ENCODE measurements at places on chromosomes 16 and 17.

GRCh38 chr17:60145006-60145935, 4.5 kb upstream of the CA4 start:
- no peak for DNase-seq

DNA sequence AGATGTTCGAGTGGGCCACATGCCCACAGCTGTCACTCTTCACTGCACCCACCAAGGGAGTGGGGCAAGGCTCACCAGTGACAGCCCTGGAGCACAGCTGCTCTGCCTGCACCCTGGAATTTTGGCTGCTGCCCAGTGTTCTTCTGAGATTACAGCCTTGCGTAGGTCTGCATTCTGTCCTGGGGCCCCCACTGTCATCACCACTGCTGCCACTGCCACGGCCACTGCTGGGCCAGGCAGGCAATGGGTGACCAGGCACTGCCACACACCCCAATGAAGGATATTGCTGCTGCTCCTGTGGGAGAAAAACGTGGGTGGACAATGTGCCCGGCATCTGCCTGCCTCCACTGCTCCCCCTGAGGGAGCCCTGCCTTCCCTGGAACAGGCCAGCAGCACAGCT, 1717.0 kb downstream of the TP53TG3F start:
- no peak for DNase-seq

- DNase-seq = no peak
Measured at GRCh38 chr17:55728361-55728760, 5.7 kb upstream of the TMEM100 start.

GRCh38 chr16:74800216-74800871, 25.7 kb upstream of the FA2H start:
- DNase-seq = no peak

DNA sequence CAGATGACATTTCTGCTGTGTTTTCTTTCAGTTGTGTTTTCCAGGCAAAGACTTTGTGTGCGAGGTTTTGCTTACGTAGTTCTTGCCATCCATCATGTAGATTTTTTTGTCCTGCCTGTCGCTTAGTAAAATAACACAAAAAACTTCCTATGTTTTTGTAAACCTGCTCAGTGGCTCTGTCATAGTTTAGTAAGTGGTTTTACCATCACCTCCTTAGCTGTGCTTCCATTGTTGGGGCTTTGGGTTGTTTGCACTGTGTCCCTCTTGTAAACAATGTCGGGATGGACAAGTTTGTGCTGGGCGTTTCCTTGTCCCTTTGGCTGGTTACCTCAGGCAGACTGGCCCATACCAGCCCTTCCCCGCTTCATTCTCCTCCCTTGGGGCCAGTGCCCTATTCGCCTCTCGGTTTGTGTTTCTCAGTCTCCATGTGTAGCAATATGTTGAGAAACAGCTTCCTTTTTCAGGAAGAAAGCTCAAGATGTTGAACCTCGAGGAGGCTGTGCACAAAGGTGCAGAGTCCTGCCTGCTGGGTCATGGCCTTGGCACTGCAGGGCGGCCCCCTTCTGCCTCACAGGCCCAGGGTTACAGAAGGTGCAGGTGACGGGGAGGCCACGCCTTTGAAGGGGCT, 74.6 kb downstream of the KSR1 start:
- no peak for DNase-seq

DNA sequence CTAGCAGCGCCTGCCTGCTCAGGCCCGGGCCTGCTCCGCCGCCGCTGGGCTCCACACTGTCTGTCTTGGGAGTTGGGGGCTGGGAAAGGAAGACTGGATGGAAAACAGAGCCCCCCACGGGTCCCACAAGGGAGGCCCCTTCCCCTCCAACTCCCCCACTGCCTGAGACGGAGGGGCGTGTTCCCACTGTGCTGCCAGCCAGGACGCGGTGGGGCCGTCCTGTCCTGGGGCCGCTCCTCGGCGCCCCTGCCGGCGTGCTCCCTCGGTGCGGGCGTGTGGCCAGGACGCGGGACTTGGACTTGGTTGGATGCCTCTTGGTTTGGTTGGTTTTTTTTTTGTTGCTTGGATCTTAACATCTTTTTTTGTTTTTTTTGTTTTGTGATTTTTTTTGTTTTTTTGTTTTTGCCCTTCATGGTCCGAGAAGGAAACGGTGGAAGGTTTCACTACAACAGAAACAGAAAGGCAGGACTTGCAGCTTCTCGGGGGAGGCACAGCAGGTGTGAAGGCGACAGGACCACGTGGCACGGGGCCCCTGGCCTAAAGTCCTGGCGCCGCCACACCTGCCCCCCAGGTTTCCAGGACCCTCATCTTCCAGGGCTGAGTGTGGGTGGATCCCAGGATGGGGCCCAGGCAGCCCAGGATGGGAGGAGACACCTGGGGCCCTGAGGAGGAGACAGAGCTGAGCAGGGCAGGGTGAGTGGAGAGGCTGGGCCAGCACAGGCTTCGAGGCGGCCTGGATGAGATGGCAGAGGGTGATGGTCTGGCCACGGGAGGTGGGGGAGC, 16.0 kb downstream of the ENGASE start:
- DNase-seq = peak; percentile 52

DNA sequence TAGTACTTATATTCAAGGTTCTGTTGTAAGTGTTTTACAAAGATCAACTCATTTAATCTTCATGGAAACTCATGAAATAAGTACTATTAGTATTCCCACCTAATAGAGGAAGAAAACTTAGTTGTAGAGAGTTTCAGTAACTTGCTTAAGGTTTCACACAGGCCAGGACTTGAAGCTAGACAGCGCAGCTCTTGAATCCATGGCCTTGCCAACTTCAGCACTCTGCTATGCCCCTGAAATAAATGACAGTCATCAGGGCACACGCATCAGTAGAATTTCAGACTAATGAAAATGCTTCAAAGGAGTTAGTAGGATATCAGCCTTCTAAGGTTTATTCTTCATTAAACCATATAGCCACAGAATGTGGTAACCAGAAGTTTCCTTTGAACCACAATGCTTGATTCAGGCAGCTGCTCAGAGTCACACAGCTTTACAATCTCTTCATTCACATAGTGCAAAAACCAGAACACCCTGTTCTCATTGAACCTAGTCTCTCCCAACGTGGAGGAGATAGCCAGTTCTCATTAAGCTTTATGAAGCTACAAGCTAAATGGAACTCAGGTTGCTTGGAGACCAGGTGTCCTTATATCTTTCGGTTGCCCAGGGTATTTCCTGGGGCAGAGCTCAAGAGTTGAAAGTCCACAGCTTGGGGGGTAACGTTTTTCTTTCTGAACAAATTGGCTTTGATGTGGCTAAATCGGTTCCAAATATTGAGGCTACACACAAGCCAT, 39.7 kb downstream of the KCNJ2 start:
- DNase-seq = no peak

DNA sequence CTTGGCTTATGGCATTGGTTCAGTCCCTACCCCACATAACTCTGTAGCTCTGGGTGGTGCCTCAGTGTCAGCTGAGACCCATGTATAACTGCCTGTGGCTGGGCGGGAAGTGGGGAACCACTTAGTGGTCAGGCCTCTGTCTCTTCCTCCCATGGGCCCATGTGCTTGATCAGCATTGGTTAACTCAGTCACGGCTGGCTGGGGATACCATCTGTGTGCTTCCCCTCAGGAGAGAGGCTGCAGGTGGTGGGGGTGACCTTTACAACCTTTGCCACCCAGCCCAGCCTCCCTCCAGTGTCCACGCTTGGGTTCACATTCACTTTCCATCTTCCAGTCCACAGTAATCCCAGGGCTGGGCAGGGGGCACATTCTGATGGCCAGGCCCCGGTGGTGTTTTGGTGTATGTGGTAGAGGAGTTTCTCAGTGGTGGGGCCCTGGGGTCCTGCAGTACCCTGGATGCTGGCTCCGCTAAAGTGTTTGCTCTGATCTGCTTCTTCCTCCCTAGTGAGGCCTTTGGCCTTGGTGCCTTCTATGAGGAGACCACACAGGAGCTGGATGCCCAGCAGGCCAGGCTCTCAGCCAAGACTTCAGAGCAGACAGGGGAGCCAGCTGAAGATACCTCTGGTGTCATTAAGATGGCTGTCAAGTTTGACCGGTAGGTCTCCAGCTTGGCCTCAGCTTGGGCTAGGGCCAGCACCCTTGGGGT, 10.2 kb upstream of the NFATC3 start:
- DNase-seq = no peak

DNA sequence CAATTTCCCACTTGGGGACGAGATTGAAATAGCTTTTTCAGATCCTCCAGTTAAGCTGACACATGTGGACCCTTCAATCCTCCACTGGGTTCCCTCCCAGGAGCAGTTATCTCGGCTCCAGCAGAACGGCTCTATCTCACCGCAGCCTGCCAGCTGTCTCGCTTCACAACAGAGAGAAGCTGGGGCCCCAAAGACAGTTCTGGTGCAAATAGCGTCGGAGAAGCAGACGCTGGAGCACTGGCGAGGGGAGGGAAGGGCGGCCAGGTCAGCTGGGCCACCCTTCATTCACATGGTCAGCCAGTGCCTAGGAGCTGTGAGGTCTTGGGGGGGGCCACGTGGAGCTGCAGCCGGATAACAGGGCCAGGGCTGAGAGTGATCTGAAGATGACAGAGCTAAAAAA, 141.3 kb upstream of the SDK2 start:
- DNase-seq = peak; percentile 84

DNA sequence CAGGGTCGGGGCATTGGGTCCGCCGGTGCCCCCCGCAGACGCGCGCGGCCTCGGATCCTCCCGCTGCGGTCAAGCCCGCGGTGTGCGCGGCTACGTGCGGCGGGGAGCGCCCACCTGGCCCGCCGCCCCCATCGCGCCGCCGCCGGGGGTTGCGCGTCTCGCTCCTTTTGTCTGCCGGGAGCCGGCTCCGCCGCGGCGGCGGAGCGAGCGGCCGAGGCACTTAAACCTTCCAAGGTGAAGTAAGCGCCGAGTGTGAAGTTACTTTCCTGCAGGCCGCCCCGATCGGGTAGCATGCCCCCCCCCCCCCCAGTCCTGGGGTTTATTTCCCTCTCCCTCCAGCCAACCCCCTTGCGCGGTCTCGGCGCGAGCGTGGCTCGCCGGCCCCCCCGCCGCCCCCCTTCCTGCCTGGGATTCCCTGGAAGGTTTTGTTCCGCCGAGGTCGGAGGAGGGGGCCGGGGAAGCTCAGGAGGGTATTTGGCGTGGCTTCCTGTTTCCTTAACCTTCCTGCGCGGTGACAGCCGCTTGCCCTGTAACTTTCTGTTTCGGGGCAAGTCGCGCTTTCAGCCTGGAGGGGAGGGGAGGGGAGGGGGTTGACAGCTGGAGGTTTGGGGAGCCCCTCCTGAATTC, 56.6 kb upstream of the GSE1 start:
- peak; percentile 50 for DNase-seq

DNA sequence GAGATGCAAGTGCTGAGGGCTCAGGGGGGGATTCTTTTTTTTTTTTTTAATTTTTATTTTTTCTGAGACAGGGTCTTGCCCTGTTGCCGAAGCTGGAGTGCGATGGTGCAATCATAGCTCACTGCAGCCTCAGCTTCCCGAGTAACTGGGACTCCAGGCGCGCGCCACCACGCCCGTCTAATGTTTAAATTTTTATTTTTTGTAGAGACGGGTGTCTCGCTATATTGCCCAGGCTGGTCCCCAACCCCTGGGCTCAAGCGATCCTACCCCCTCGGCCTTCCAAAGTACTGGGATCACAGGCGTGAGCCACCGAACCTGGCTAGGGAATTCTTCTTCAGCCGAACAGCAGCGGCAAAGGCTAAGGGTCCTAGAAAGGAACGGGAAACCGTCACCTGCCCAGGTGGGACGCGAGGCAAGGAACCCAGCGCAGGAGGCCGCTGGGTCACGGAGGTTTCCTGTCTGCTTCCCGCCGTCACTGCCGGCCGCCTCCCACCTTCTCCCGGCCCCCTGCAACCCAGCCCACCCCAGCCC, 13.3 kb upstream of the OR1F1 start:
- DNase-seq = no peak

DNA sequence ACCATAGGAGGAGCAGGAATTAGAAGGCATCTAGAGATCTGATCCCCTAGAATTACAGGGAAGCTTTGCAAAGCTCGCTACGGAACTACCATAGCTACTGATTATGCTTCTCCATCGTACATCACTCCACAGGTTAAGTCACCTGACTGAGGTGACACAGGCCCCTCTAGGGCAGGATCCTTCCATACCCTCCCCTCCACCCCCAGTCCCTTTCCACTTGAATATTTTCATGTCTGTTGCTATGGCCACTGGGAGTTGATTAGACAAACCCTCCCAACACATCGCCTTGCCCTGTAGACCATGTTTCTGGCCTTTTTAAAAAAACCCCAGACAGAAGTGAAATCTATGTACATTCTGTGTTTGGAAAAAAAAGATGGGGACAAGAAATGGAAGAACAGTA, 287.1 kb downstream of the SOX9 start:
- DNase-seq = no peak

- DNase-seq = no peak
Measured at GRCh38 chr17:43213545-43213944, 1.9 kb downstream of the TMEM106A start.

GRCh38 chr17:17959520-17960361, 12.5 kb downstream of the TOM1L2 start:
- DNase-seq = no peak

Measured in umbilical cord (tissue), 2 donors.